ENCODE measurements at places on chromosomes 12 and 14. TPM values are rescaled to one million over a fixed set of nuclear protein-coding genes. Genes with fewer than 3 reads are reported as not detected.

The ADCY6 gene
- 30.2 TPM for total RNA-seq

The PIK3C2G gene
- total RNA-seq = not detected

The PTHLH gene
- total RNA-seq = 0.35 TPM

The SPX gene
- total RNA-seq = 0.57 TPM

The DPPA3 gene
- total RNA-seq = 2.0 TPM

The BIN2 gene
- total RNA-seq = not detected

DNA sequence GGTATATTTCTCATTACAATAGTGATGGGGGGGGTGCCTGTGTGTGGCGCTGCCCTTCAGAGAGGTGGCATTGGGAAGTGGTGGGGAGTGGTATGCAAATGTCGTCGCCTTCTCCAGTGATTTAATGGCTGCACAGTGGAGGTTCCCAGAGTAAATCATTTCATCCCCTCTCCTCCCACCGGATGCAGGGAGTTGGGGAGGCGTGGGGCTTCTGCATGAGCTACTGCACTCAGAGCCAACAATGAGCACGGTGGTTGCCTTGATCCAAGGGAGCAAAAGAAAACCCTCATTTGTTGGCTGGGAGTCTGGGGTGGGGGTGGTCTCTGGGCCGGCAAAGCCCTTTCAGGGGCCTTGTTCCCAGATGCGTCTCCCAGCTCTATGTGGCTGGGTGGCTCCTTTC, 124.3 kb downstream of the AACS start:
- DNase-seq = no peak

DNA sequence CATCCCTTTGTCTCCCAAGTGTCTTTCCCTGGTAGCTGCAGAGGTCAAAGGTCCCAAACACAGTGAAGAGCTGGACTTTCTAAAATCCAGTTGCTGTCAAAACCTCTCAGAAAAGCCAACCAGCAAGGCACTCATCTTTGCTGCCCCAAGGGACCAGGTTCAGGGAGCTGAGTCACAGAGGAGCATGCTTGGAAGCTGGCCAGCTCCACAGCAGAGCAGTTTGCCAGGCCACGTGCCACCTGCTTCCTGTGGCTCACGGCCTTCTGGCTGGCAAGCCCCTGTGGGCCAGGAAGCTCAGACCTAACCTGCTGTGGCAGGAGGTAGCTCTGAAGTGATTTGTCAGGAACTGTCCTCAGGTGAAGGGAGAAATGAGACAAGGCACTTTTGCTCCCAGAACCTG, 3.6 kb downstream of the ISCU start:
- no peak for DNase-seq

DNA sequence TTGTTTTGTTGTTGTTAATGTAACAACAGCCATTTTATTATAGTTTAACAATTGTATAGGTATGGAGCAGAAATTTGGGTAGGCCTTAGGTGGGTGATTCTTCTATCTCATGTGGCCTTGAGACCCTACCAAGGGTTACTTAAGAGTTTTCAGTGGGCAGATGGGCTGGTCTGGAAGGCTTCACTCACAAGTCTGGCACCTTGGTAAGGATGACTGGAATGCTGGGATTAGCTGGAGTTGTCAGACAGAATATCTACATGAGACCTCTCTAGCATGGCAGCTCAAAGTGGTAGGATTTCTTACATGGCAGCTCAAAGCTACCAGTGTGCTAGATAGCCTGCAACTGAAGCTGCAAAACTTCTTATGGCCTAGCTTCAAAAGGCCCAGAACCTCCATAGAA, 2.2 kb upstream of the MARS1 start:
- no peak for DNase-seq

DNA sequence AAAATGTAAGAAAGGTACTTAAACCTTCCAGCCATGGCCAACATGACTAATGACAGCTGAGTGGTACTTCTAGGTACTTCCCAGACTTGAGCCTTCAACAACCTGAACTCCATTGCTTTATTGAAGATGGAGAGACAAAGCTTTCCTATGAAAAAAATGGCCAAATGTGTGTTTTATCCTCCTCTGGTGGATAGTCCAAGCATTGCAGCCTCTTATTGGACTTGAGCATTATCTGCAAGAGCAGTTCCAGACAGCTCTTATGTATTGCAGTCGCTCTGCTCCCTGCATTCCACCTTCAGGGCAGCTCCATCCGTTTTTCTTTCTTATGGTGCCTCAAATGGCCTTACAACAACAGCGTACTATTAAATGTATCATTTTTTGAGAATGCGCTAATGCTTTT, 588.2 kb downstream of the NRXN3 start:
- DNase-seq = no peak

- no peak for DNase-seq
Measured at GRCh38 chr12:132634411-132634990, 15.9 kb downstream of the P2RX2 start.
